Activated naive CD4-positive, alpha-beta T cell treated with Interleukin-2 at 50 U/mL for 16 hours (primary cell): ENCODE measurements at places on chromosomes 12 and 14.
A peak's percentile ranks its signal among the peaks of the same experiment; 100 is the strongest.

DNA sequence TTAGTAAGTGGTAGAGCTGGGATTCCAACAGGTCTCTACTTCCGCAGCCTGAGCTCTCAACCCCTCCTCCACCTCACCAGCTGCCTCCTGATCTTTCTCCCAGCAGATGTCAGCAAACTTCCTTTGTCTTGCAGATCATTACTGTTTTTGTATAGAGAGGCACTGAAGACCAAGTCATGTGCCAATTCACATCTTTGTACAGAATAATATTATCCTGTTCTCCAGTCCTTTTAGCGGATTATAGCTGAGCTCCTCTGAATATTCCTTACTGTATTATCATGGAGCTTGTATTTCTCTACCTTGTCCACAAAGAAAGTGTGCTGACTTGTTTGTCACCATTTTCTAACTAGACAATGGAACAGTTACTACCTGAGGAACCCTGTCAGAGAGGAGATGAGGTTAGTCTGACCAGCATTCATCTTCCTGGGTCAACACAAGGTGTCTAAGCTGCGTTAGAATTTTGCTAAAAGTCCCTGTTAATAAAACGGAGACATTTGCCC lies 142.3 kb upstream of the ARHGAP5 start:
- no peak for DNase-seq

DNA sequence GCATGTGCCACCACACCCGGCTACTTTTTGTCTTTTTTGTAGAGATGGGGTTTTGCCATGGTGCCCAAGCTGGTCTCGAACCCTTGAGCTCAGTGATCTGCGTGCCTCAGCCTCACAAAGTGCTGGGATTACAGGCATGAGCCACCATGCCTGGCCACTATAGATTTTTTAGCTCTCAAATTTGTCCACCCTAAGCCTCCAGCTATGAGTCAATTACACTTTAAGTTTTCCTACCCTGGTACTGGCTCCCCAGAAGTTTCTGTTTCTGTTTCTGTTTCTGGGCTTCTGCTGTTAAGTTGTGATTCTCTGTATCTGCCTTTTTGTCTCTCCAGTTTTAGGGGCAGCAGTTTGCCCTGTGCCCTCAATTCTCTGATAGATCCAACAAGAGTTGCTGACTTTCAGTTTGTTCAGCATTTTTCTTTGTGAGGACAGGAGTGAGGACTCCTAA lies 4.4 kb upstream of the TINF2 start:
- peak; percentile 21 for DNase-seq

DNA sequence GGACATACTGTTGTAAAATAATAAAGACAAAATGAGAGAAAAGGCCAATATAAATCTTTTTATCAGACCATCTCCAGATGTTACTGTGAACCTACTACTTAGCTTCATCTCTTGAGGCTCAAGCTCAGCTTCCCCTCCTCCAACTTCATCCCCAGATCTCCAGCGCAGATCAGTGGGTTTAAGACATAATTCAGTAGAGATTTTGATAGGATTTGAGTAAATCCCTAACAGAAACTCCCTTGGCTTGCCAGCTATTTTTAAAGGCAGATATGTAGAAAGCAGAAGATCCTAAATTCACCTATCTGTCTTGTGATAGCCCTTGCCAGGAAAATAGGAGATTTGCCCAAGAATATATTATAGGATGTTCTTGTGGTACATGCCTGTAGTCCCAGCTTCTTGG lies 236.7 kb downstream of the FBXL14 start:
- no peak for DNase-seq

DNA sequence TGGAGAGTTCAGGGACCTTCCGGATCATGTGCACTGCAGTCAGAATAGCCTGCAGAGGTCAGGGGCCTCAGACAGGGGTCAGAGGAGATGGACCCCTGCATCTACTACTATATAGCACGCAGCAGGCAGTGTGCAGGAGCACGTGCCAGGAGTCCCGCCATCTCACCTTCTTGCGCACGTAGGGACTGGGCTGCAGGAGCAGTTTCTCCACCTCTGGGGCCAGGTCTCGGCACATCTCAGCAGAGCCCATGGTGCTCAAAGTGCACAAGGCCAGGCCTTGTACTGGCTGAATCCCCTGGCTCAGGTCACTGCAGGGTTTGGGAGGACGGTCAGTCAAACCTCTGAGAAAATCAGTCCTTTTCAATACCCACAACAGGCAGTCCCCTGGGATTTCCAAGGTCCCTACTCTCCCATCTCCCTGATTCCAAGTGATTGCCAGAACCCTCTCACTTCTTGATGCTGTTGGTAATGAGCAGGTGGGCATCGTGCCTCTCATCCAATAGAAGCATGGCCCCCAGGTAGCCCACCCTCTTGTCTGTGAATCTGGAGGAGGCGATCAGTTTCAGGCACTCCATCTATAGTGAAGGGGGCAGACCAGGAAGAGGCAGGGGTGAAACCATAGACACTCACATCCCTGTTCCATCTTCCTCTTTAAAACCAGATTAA lies 1.3 kb downstream of the AP1G2 start:
- DNase-seq, result no peak

DNA sequence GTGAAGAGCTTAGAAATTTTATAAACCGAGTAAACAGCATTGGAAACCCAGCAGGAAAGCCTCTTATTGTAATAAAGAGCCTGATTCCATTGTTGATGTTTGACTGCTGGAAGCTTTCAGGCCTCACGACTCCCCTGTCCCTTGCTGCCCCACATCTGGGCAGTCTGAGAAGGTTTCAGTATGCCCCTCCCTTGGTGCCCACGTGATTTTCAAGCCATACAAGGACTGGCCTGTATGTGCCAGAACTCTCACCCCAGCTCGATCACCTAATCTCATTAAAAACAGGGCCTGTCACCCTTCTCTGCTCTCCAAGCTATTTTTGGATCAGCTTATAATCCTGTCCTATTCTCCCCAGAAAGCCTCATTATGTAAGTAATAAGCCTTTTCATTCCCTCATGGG lies 7.5 kb upstream of the PYROXD1 start:
- DNase-seq, result no peak

- peak; percentile 79 for DNase-seq
Observed at GRCh38 chr12:48350249-48351021, at the start of gene ZNF641. ZNF641 (minus strand) TSS chr12:48350919; CDS start chr12:48348090, 2,829 bp downstream.

GRCh38 chr14:29905543-29905942 lies 22.1 kb downstream of the PRKD1 start:
- no peak for DNase-seq

DNA sequence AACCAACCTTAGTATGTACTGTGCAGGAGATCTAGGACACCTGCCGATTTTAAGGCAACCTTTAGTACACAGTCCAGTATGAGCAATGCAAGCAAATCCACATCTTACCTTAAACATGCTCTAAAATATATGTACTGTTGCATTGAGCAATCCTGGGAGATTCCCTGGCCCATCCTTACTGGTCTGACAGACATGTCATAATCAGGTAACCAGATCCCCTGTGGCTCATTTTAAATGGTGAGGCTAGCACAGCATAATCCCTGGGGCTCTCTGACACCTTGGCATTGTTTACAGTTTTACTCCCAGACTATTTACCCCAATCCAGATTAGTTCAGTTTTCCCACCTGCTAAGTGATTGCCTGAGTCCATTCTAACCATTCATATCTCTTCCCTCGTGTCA lies 15.1 kb downstream of the BMAL2 start:
- DNase-seq, result no peak

- DNase-seq, result peak; percentile 64
Observed at GRCh38 chr14:53109105-53110041, 43.8 kb downstream of the DDHD1 start.

DNA sequence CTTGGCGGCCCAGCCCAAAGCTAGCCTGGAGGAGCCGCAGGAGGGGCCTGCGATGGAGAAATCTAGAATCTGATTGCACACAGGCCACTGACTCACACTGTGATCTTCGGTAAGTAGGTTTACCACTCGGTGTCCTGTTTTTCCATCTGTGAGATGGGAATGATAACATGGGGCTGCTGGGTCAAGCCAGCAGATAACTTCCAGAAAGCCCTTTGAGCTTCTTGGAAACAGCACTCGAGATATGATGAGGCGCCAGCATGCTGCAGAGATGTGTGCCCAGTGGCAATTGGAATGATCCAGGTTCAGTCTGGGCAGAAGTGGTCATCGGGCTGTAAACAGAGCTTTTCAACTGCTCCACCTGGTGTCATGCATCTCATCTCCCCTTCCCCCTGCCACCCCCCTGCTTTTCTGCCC lies 771.3 kb upstream of the TBX3 start:
- DNase-seq, result no peak

DNA sequence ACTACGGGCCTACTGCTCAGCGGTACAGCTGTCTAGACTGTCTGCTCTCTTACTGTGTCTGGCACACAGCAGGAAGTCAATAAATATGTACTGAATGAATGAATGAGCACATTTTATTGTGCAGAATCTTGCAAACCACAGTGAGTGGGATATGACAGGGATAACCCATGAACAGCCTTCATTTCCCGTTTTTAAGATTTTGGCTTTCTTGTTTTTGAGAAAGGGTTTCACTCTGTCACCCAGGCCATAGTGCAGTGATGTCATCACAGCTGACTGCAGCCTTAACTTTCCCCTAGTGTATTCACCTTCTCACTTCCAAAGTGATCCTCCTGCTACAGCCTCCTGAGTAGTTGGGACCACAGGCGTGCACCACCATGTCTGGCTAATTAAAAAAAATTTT lies 203.1 kb downstream of the AEBP2 start:
- DNase-seq, result no peak

GRCh38 chr12:71958457-71958856 lies 19.8 kb downstream of the TPH2 start:
- DNase-seq, result no peak

DNA sequence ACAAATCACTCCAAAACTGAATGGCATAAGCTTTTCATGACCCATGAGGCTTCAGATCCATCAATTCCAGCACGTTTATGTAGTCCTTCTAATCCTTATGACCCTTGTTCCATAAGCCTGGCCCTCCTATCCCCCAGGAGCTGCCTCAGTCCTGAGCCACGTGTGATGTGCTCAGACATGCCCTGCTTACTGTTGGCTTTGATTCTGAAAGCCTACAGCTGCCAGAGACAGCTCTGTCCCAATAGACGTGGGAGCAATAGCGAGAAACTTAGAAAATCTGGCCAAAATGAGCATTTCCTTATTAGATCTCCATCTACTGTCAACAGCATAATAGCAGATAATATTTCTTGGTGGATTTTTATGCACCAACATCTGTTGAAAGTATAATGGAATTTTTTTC lies 33.2 kb downstream of the DUSP6 start:
- no peak for DNase-seq

GRCh38 chr14:91399868-91400640 lies 17.6 kb downstream of the CCDC88C start:
- DNase-seq, result peak; percentile 46

- no peak for DNase-seq
Observed at GRCh38 chr14:96104469-96105057, 65.4 kb downstream of the C14orf132 start.

GRCh38 chr14:94665121-94665520 lies 52.9 kb downstream of the SERPINA3 start:
- DNase-seq, result no peak

DNA sequence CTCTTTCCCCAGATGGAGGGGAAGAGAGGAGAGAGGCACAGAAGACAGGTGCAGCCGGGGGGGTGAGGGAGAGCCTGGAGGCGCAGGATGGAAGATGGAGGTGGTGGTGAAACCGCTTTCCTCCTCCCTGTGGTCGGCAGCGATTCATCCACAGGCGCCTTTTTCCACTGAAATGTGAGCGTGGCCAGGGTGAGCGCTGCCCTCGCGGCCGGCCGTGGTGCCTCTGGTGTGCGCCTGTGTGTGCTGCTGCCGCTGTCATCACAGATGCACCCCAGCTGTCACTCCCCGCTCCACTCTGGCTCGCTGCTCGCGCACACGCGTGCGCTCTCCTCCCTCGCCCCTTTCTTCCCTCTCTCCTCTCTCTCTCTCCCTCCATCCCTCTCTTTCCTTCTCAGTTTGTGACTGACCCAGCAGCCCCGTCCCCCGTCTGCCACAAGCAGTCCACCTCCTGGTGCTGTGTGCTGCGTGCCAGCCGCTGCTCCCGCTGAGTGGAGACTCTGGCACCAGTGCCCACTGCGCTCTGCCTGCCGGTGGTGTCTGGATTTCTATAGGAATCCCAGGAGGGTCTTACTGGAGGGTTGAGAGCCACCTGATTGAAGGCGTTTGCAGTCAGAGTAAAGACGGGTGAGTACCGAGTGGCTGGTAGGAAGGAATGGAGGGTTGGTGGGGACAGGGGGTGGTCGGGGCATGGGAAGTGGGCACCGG lies at the start of gene LRTM2:
LRTM2 (plus strand) TSS at position 375 of the 705 bp plus-strand sequence. CDS start 7,584 bp downstream, outside the sequence.
- no peak for DNase-seq

DNA sequence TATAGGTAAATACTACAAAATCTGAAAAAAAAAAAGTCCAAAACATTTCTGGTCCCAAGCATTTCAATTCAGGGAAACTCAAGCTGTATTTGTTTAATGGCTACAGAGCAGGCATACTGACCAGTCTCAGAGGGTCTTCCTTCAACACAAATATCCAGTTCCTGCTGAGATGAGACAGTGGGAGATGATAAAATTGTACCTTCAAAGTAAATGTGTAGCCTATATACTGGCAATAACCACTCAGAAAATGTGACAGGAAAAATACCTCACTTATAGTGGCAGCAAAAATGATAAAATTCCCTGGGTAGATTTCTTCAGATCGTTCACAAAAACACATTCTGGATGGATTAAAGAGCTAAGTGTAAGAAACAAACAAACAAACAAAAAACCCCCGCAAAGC lies 102.0 kb upstream of the FUT8 start:
- no peak for DNase-seq

DNA sequence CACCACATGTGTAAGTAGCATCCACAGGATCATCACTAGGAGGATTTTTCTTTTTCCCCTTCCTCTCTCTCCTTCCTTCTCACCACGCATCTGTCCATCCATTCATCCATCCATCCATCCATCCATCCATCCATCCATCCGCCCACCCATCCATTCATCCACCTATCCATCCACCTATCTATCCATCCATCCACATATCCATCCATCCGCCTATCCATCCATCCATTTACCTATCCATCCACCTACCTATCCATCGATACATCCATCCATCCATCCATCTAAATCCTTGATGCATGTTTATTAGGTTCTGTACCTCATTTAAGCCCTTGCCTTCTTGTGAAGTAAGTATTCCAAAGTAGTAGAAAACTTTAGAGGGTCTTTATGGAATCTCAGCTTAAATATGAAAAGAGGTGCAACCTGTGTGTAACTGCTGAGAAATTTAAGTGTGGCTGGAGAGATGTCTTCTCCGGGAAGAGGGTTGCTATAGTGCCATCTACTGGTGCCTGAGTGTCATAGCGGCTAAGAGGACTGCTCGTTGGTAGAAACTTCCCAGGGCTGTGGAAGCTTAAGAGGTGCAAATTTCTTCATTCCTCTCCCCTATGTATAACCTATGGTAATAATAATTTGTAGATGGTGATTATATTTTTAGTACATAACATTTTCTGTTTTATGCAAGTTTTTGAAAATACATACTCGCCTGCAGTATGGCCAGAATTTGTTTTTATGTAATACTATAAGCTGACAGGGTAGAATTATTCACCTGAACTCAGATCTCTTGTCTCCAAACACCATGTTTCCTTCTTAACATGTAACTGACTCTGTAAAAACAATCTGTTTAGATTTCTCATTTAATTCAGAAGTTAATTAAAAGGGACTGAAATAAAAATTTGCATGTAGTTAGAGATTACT lies 46.0 kb downstream of the MYO1H start:
- peak; percentile 30 for DNase-seq

GRCh38 chr12:6317693-6318439 lies 7.4 kb downstream of the PLEKHG6 start:
- no peak for DNase-seq

GRCh38 chr14:51240804-51241380 lies 845 bp downstream of the TMX1 start:
- DNase-seq, result no peak
